ENCODE measurements at places on chromosomes 6 and 20.
A peak's percentile ranks its signal among the peaks of the same experiment; 100 is the strongest.

DNA sequence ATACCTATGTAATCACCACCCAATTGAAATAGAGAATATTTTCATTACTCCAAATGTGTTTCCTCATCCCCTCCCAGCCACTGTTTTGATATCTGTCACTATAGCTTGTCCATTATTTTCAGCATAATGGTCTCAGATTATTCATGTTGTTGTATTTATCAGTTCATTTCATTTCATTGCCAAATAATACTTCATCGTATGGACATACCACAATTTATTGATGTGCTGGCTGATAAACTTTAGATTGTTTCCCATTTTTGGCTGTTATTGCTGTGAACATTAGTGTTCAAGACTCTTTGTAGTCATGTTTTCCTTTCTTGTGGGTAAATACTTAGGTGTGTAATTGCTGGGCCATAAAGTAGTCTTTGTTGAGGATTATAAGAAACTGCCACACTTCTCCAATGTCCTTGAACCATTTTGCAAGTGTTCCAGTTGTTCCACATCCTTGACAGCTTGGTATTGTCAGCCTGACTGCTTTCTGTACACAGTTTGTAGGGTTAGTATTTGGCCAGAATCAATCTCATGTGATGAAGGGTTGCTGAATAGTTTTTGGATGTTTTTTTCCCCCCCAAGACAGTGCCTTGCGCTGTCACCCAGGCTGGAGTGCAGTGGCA is 44.3 kb downstream of the JARID2 start:
- DNase-seq, result no peak

DNA sequence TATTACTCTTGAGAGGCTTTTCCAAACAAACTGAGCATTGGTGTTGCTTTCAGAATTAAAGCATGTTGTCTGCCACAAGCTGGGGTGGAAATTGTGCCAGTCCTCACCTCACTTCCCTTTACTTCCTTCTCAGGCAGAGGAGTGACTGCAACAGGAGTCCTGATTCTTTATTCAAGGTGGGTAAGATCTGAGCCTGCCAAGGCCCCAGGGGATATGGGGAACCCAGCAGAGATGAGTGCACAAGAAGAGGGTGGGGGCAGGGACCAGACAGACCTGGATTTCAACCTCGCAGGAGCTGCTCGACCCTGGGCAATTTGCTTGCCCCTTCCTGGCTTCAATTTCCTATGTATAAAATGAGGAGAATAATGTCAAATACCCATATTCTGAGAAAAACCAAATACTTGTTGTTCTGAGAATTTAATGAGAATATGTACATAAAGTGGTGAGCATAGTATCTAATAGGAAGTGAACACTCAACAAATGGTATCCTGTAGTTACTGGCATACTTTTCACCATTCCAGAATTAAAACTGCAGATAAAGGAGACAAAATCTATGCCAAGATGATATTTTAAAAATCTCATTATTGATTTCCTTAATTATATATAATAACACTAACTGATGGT is 17.8 kb downstream of the MAN1A1 start:
- DNase-seq, result no peak

DNA sequence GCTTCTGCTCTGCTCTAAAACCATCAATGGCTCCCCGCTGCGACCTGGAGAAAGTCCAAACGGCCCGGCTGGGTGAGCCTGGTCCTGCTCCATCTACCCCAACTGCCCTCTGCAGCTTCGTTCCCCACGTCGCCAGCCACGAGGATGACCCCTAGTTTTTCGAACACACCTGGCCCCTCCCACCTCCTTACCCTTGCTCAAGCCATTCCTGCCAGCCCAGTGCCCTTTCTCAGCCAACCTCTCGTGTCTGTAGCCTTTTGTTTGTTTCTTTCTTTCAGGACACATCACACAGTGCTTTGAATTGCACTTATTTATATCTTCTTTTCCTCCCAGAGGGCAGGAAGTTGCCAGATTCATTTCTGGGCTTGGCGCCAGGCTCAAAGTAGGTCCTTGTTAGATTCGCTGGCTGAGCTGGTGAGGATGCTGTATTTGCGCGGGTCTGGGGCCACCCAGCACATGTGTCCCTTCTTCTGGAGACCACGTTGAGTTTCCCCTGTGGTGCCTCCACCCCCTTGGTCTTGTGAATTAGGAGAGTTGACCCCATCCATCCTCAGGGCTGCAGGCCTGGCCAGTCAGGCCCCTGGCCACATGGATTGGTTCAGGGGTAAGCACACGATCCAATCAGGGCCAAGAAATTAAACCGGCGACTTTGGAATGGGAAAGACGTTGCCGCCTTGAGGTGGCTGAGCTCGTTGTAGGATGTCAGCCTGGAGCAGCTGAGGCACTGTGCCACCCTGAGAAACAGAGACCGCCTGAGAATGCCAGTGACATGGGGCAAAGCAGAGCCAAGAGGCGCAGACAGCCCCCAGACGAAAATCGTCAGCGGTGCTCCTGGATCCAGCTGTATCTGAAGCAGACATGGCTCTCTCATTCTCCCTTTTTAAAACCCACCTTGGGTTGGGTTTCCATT is 156.0 kb downstream of the CEBPB start:
- DNase-seq, result no peak

DNA sequence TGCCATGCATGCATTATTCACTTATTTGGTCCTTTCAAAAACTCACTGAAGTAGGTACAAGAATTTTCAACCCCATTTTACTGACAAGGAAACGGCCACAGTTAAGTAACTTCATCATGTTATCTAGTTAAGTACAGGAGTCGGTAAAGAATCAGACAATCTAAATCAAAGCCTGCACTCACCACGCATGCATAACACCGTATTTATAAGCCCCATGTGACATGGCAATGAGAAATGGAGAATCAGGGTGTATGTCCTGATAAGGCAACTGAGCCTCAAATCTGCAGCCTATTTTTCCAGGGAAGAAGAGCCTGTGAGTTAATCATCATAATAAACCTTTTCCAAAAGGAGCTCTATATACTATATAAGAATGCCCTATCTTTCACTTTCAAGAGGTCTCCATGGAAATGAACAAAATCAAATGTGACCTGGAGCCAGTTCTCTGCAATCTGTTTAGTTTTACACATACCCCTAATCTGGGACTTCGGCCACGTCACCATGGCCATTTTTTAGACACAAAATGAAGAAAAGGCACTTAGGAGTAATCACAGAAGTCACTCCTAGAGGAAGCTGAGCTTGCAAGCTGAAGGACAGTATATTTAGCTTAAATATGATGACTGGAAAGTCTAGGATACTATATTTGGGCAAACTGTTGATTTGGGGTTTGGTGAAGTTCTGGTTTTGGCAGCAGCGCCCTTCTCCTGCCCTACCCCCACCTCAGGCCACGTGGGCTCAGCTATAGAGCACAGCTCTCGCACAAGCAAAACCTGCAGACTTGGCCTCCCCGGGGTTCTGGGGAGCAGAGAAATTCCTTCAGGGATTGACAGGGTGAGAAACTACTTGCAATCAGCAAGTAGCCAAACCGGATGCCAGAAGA is 19.2 kb downstream of the TRAM2 start:
- DNase-seq, result no peak

GRCh38 chr6:80163754-80164187 is 57.3 kb downstream of the BCKDHB start:
- DNase-seq, result no peak

- no peak for DNase-seq
Measured at GRCh38 chr6:8657522-8657921, 222.2 kb upstream of the SLC35B3 start.

- peak; percentile 39 for DNase-seq
Measured at GRCh38 chr6:21587179-21587960, 6.2 kb upstream of the SOX4 start.

GRCh38 chr6:37517411-37517812 is 17.7 kb upstream of the CCDC167 start:
- no peak for DNase-seq

DNA sequence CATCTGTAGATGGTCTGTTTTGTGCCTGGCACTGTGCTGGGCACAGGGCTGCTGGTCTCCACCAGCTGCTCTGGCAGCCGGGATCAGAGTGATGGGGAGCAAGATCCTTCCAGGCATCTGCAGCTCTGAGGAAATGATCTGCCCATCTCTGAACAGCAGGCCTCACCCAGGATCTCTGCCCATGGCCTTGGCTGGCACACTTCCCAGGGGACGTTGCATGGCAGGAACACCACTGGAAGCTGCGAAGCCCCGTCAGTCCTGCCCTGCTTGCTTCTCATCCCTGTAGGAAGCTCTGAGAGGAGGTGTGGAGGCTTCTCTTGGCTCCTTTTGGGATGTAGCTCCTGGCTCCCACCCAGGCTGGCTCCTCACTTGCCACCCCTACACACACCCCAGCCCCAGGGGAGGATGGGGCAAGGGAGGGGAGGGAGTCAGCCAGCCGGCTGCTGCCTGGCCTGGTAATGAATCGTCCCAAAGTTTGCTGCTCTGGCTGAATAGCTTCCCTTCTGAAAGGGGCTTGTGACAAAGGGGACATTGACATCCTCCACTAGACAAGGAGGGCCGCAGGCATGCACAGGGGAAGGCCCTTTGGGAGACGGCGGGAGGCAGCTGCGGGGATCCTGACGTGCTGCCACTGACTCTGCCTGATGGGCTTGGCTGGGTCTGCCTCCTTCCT is 108.9 kb downstream of the VEGFA start:
- DNase-seq, result no peak
